HFFc6 (cell line): ENCODE measurements at places on chromosomes 12 and 14.

DNA sequence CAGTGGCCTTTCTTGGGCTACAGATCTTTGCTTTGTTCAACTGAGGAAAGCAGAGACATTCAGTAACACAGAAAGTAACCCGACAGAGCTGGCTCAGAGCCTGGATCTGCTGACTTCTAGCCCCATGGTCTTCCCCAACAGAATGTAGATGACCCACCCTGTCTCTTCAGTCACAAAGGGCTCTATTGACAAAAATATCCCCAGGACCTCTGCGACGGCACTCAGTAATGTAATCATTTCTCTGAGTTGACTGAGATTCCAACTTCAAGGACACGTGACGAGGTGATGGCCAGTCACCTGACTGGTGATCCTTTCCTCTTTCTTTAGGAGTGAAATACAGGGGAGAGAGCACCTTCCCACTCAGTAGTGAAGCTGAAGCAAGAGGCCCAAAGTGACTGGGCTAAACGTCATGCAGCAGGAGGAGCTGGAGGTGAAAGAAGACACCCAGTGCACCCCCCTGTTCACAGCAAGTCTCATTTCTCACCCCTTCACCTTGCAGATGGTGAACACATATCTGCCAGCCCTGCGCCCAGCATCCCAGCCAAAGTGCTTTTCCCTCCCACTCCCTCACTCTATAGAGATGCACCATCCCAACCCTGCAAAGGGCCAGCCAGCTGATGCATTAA lies 179.2 kb upstream of the EGLN3 start:
- H3K4me3 ChIP-seq, result no peak overlapping the region
- DNase-seq, result no peak
- H3K4me1 ChIP-seq, result no peaks in the 10 kb centered on the region
- H3K27me3 ChIP-seq, result peaks cover 4% of the 10 kb centered on the region
- H3K27ac ChIP-seq, result no peak overlapping the region

- no peak overlapping the region for H3K4me3 ChIP-seq
- peaks cover 9% of the 10 kb centered on the region for H3K27me3 ChIP-seq
- H3K27ac ChIP-seq, result no peak overlapping the region
- DNase-seq, result no peak
- no peaks in the 10 kb centered on the region for H3K4me1 ChIP-seq
- peaks cover 20% of the 10 kb centered on the region; the same call in 1 of the 2 replicates for H3K36me3 ChIP-seq
Measured at GRCh38 chr14:75476274-75476995, 45.8 kb upstream of the BATF start.

GRCh38 chr12:47078733-47079467 lies 521 bp upstream of the PCED1B start:
- no peaks in the 10 kb centered on the region for H3K27me3 ChIP-seq
- H3K36me3 ChIP-seq, result peaks cover 30% of the 10 kb centered on the region
- DNase-seq, result no peak
- H3K4me1 ChIP-seq, result peaks cover 69% of the 10 kb centered on the region
- peak overlapping the region; percentile 93 for H3K27ac ChIP-seq

- H3K4me3 ChIP-seq, result no peak overlapping the region
- H3K36me3 ChIP-seq, result no peaks in the 10 kb centered on the region
- no peaks in the 10 kb centered on the region for H3K4me1 ChIP-seq
- H3K27me3 ChIP-seq, result no peaks in the 10 kb centered on the region; the same call in 1 of the 2 replicates
- no peak for DNase-seq
- H3K27ac ChIP-seq, result no peak overlapping the region
Measured at GRCh38 chr12:111806304-111806703, 35.7 kb upstream of the MAPKAPK5 start.
